Stimulated activated CD4-positive, alpha-beta T cell treated with anti-CD3 and anti-CD28 coated beads, Interleukin-15, amount 100 ng/mL, for 24 hours (primary cell): ENCODE measurements at places on chromosomes 11 and 22.

DNA sequence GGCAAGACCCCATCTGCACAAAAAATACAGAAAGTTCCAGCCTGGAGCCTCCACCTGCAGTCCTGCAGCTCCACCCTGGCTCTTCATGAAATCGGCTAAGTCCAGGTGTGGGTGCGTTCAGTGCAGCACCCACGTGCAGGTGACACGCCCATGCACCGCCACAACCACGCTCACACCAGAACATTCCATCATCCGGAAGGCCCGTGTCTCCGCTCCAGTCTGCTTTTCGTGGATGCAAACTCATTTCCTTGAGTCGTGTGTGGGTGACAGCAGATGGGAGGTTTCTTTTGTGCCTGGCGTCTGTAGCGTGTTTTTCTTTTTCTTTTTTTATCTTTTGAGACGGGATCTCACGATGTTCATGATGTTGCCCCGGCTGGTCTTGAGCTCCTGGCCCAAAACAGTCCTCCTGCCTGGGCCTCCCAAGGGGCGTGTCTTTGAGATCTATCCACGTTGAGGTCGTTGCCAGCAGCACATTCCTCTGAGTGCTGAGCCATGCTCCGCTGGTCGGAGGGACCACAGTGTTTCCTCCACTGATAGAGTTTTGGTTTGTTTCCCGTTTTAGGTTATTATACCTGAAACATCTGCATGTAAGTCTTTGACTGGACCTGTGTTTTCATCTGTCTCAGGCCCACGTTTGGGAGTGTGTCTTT, 7.2 kb downstream of the PTDSS2 start:
- DNase-seq, result no peak

GRCh38 chr11:43947003-43947500, 4.6 kb downstream of the C11orf96 start:
- DNase-seq, result no peak

DNA sequence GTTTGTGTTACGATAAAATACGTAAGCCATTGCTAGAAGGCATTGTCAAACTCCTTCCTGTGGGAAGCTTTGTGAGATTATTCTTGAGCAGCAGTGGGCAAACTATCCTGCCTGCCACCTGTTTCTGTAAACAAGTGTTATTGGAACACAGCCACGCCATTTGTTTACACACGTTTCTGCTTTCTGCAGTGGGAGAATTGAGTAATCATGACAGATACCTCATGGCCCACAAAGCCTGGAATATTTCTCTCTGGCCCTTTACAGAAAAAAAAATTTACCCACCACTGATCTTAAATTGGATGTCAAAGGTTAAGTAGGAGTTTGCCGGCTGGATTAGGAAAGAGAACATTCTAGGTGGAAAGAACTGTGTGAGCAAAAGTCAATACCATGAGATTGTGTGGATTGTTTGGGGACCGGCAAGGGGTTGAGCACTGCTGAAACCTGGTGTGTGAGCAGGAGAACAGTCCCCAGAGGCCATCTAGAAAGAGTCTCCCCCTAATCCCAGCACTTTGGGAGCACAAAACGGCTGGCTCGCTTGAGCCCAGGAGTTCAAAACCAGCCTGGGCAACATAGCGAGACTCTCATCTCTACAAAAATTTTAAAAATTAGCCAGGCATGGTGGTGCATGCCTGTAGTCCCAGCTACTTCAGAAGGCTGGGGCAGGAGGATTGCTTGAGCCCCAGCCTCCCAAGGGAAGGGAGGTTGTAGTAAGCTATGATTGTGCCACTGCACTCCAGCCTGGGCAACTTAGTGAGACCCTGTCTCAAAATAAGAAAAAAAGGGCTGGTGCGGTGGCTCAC, 6.0 kb upstream of the PLA2G6 start:
- no peak for DNase-seq

DNA sequence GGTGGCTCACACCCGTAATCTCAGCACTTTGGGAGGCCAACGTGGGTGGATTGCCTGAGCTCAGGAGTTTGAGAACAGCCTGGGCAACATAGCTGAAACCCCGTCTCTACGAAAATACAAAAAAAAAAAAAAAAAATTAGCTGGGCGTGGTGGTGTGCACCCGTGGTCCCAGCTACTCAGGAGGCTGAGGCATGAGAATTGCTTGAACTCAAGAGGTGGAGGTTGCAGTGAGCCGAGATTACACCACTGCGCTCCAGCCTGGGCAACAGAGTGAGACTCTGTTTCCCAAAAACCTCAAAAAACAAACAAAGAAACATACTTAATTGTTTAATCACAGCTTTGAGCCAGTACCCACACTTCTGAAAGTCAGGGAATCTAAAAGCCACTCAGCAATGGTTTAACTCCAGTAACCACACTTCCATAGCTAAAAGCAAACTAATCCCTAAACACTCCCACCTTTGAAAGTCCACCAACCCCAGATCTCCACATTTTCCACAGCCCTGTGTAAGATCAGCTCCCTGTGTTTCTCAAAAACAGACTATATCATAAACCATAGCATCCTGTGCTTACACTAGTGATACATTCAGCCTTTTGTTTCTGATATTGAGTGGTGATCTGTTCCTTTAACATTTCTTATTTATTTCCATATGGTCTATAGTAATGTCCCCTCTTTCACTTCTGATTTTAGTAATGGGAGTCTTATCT, 4.9 kb upstream of the OR2AT4 start:
- DNase-seq, result no peak

GRCh38 chr11:117908109-117908895, 20.9 kb downstream of the TMPRSS13 start:
- DNase-seq, result no peak

GRCh38 chr11:10856689-10857458, 979 bp downstream of the ZBED5 start:
- no peak for DNase-seq

- no peak for DNase-seq
These were observed 35.1 kb downstream of the GRIA4 start for GRCh38 chr11:105644839-105645573.

DNA sequence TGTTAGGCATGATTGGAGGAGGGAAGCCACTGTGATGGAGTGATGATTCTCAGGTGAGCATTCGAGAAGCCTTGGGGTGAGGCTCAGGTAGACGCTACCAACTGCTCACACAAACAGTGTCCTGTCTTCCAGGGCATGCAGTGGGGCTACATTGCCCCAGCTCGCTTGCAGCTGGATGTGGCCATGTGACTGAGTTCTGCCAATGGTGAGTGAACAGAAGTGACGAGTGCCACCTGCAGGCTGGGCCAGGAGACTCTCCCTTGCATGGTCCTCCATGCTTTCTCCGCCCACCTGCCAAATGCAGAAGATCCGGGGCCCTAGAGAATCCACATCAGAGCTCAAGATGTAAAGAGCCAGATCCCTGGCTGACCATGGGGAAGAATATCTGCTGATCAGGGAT, 195.9 kb downstream of the BCR start:
- DNase-seq, result peak; percentile 61

GRCh38 chr11:9250139-9250582, 15.0 kb downstream of the DENND5A start:
- peak; percentile 32 for DNase-seq

DNA sequence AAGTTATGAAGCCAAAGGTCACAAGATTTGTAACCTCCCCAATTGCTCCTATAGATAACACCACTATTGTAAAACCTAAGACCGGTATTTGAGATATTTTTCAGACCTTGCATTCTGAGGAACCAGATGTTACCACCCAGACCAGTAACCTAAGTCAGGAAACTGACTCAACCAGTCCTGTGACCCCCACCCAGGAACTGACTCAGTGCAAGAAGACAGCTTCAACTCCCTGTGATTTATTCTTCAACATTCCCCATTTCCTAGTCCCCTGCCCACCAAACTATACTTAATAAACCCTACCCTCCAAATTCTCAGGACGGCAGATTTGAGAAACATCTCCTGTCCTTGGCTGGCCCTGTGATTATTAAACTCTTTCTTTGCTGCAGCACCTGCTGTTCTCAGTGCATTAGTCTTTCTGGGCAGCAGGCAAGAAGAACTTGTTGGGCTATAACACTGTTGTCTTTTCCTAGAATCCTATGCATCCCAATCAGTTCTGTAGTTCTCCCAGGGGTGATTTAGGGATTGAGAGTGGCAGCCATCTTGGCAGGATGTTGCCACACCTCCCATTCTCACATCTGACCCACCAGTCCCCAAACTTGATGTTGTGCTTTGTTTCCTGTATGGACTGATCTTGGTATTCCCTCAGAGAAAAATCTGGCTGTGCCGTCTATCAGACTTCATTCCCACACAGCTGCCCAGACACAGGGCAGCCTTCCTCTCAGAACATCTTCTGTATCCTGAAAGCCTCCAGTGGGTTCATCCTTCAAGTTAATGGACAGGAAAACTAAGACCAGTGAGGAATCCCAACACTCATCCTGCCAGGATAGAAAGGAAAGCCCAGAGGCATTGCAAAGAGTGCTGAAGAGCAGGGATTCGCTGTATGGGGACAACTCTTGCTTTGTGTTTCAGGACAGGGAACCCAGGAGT, 104.0 kb downstream of the PDE2A start:
- DNase-seq, result no peak

DNA sequence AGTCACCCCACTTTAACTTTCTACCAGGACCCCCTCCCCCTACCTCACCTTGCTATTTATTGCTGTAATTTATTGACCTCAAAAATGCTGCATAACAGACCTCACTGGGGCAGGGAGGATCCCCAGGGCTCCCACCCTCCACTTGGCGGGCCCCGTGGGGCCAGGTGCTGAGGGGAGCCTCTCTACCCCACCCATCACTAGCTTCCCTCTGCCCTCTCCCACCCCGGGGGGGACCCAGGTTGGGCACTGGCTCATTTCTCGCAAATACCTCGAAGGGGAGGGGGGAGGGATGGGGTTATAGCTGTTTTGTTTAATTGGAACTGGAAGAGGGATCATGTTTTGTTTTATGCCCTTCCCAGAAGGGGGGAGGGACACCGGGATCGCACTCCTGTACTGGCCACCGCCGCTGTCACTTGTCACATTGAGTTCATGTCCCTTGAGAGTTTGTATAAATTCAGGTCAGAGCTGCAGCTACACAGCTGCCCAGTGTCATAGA, 16.3 kb upstream of the TMEM191C start:
- no peak for DNase-seq

DNA sequence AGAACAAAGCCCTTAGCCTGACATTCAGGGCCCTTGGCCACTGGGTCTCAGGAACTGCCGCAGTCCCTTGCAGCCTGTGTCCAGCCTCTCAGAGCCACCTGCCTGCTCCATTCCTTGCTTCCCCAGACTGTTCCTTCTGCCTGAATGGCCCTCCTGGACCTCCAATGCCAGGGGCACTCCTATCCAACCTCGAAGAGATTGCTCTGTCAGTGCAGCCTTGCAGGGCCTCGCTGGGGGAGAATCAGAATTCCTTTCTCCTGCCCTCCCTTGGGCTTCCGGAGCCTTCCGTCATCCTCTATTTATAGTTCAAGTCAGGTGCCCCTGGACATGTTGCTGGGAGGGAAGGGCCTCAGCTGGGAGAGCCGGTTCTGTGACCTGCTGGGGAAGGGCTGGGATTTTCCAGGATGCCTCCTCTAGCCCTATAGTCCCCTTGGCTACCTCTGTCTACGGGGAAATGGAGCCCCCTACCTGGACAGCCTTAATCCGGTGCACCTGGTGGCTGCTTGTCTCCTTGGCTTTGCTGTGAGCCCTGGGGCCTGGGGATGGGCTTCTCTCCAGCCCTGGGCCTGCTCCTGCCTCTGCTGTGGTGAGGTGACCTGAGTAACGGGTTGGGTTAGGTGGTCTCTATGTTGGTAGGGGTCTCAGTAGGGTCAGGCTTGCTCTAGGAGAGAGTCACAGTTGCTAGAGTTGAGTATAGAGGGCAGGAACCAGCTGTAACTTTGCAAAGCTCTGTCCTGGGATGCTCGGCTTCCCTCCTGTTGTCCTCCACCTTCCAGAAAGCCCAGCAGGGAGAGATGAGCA, 45.9 kb upstream of the SYT7 start:
- no peak for DNase-seq

DNA sequence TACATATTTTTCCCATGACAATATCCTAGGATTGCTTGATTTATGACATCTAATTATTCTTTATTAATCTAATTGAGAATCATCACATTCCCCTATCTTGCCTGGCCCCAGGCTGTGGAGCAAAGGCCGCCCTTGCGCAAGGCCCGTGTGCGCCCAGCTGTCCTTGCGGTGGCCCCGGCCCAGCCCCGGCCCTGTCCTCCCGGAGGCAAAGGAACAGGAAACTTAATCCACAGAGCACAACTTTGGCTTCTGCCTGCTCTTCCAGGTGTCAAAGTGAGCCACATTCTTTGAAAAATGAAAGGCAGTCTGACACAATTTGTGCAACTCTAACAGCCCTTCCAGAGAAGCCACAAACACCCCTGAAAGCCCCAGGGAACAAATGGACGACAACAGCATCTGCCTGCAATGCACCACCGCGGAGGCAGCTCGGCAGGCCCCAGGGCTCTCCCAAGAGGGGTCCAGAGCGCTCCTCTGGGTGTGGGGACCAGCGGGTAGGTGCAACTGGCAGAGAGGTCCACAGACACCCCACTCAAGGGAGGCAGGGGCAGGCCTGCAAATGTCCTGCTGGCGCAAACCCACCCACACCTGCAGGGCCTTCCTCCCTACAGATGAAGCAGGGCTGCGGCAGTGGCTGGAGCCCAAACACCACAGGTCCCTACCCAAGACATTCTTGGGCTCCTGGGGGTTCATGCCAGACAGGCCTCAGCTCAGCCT, 30.3 kb downstream of the GNB1L start:
- DNase-seq, result no peak

- no peak for DNase-seq
These were observed 765.4 kb downstream of the BRD1 start for GRCh38 chr22:49062155-49062801.

DNA sequence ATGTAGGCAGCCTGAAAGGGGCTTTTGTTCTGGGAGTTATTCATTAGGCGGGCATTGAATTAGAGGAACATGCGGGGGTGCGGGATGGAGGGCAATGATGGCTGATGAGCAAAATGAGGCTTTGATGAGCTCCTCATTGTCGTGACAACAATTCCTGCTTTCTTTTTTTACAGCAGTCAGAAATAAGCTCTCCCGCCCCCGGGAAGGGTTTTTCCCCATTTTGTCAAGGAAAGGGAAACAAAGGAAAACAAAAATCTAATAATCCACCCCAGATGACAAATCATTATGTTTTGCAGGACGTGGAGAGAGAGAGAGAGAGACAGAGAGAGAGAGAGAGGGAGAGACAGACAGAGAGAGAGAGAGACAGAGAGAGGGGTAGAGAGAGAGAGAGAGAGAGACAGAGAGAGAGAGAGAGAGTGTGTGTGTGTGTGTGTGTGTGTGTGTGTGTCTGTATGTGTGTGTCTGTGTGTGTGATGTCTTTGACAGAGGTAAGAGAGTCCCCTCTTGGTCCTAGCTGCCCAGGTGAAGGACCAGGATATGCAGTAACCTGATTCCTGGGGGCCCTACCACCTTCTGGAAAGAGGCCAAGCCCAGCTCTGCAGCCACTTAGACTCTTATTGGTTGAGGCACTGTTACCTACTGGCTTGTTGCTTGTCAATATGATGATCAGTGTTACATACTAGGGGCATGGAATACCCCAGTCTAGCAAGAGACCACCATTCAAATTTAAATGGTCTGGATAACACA, 46.7 kb upstream of the PARVA start:
- DNase-seq, result no peak

DNA sequence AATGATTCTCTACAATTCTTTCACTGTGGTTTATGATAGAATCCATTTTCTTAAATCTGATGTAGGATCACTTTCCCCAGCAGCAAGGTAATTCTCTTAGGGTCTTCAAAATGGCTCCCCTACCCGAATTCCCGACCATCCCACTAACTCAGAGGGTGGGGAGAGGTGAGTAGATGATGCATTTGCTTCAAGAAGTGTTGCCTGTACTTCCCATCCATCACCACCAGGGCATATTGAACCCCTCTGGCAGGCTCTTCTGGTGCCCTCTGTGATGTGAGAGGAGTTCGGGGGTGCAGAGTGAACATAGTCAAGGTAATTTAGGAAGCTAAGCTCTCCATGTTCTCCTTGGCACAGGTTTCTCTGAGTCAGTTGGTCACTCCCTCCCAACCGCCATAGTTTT, 52.3 kb downstream of the ZNRF3 start:
- no peak for DNase-seq
